ENCODE measurements at places on chromosomes 7 and 10.

DNA sequence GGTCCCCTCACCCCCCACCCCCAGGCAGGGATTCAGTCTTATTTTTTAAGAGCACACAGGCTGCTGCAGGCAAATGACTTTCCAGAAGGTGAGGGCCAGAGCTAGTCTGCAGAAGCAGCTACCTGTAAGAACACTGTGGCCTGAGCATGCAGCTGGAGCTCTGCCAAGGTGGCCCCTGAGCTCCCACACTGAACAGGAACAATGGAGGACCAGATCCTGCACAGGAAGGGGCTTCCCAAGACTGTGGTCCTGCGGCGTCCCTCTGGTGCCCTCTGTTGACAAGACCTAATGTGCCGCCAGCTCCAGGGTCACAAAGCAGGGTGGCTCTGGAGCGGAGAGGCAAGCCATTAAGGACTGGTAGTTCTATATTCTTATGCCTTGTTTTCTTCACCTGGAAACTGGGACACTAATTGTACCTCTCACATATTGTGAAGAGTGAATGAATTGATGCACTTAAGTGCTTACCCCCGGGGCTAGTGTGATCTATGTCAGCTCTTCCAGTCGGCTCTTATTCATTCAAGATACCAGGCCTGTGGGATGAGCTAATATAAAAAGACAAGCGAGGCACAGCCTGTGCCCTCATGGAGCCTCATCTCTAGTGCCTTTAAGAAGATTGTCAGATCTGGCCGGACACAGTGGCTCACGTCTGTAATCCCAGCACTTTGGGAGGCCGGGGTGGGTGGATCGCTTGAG, 8.0 kb upstream of the BEND7 start:
- DNase-seq: peak; percentile 10

DNA sequence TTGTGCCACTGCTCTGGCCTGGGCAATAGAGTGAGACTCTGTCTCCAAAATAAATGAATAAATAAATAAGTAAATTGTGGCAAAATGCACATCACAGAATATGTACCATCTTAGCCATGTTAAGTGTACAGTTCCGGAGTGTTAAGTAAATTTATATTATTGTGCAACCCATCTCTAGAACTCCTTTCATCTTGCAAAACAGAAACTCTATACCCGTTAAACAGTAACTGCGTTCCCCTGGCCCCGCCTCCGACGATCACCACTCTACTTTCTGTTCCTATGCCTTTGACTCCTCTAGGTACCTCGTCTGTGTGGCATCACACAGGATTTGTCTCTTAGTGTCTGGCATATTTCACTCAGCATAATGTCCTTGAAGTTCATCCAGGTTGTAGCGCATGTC, 356.4 kb upstream of the FOXK1 start:
- no peak for DNase-seq

- DNase-seq: no peak
Observed at GRCh38 chr7:13447637-13448036, 541.8 kb downstream of the ETV1 start.

GRCh38 chr7:49099587-49100326, 175.4 kb downstream of the CDC14C start:
- DNase-seq: no peak

DNA sequence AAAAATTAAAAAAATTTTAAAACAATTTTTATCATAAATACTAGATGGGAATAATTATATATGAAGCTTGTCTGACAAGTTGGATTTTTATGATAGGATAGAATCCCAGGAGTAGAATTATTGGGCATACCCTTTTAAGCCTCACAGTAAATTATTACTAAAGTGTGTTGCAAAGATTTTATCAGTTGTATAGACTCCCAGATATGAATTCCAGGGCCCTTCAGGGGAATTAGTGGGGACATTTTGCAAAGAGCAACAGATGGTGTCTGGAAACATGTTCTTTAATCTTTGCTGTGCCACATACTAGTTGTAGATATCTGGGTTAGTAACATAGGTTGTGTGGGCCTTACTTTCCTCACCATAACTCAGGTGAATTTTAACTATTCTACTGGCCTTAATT, 28.7 kb downstream of the ZEB1 start:
- no peak for DNase-seq

GRCh38 chr7:30634193-30634626, 39.5 kb downstream of the GARS1 start:
- no peak for DNase-seq

- no peak for DNase-seq
Observed at GRCh38 chr10:22333975-22334282, 11.4 kb upstream of the SPAG6 start.

All from stimulated activated CD4-positive, alpha-beta T cell treated with anti-CD3 and anti-CD28 coated beads, Interleukin-4, amount 100 ng/mL, for 4 hours (primary cell).